ENCODE measurements at places on chromosomes 7 and 10. TPM values are rescaled to one million over a fixed set of nuclear protein-coding genes. Genes with fewer than 3 reads are reported as not detected.

DNA sequence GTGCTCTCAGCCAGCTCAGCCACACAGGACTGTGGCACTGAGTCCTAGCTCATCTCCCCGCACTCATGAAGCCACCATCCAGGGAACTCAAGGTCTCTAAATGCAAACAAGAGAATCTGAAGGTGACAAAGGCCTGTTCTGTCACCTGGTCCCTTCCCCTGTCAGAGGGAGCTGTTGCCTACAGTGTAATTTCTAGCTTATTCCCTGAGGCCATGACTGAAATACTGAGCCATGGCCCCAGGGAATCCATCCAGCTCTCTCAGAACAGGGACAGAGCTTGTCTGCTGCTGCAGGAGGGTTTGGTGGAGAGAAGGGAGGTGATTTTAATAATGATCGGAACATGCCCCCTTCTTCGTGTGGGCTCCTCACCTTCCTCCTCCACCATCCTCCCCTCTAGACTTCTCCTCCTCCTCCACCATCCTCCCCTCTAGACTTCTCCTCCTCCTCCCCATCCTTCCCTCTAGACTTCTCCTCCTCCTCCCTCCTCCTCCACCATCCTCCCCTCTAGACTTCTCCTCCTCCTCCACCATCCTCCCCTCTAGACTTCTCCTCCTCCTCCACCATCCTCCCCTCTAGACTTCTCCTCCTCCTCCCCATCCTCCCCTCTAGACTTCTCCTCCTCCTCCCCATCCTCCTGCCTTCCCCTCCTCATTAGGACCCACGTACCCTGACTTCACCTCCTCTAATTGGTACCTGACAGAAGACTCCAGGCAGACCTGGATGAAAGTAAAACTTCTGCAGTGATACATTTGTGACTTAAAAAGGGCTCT, 338.0 kb upstream of the MKI67 start:
- DNase-seq = peak; percentile 23

Gene LOXL4
- 2.6 TPM for total RNA-seq

DNA sequence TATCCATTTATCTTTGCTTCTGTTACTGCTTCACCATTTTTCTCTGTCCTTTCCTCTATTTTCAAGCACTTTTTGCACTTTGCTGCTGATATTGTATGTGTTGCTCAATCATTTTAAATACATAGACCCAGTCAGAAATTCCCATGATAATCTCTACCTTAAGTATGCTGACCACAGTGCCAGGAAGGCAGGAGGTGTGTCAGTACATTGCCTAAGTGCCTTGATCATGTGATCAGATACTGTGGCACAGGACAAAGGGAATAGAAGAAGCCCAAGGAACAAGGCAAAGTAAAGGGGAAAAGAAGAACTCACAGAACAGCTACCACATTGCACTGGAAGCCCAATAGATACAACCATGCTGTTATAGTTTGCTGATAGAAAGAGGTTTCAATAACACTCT, 53.7 kb upstream of the CD36 start:
- peak; percentile 29 for DNase-seq

GRCh38 chr7:12323415-12323814, 80.2 kb downstream of the VWDE start:
- DNase-seq = no peak

GRCh38 chr10:878895-879294, 52.6 kb downstream of the LARP4B start:
- no peak for DNase-seq

- DNase-seq = no peak
Measured at GRCh38 chr7:43879477-43879876, 10.2 kb upstream of the MRPS24 start.

DNA sequence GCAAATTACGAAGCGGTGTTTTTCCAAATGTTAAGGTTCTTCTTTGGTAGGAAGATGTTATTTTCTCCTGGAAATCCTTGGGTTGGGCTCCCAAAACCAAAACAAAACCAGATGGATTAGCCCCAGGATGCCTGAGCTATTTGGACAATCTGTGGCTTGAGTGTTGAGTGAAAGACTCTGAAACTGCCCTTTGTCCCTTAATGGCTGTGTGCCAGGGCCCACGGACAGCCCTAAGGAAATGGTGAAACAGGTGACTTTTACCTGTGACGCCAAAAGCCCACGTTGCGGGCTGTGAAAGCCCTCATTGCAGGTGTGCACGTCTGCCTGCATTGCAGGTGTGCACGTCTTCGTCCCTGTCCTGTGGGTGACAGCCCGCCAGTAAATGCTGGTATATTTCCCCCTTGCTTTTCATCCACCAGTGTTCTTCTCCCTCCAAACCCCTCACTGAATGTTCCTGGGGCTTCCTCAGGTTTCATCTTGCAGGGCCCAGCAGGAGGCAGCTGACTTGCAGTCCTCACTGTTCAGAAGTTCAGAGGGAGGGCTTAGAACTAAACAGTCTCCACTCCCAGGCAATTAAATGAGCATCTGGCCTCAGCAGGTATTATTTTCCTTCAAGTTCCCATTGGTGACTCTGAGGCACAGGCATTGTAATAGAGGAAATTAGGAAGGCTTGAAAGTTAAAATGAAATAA, 10.7 kb downstream of the PFKP start:
- DNase-seq = peak; percentile 56

Gene ITPRIP
- total RNA-seq = 1.7 TPM

Gene NXPH1
- total RNA-seq = not detected

- DNase-seq = no peak
Measured at GRCh38 chr10:48939790-48940325, at the start of gene LRRC18. TSS of gene LRRC18 (minus strand) at chr10:48939840. CDS start at chr10:48914155, 25,685 bp downstream.

Gene ARF5
- 102 TPM for total RNA-seq

Gene BTBD16
- not detected for total RNA-seq

Gene CPA4
- not detected for total RNA-seq

Gene SPAG6
- not detected for total RNA-seq

Gene GPC2
- 3.2 TPM for total RNA-seq

Gene FAM241B
- 25.2 TPM for total RNA-seq

Gene PKD2L1
- not detected for total RNA-seq

- peak; percentile 53 for DNase-seq
Measured at GRCh38 chr7:151114151-151115090, 28.1 kb downstream of the AGAP3 start.

DNA sequence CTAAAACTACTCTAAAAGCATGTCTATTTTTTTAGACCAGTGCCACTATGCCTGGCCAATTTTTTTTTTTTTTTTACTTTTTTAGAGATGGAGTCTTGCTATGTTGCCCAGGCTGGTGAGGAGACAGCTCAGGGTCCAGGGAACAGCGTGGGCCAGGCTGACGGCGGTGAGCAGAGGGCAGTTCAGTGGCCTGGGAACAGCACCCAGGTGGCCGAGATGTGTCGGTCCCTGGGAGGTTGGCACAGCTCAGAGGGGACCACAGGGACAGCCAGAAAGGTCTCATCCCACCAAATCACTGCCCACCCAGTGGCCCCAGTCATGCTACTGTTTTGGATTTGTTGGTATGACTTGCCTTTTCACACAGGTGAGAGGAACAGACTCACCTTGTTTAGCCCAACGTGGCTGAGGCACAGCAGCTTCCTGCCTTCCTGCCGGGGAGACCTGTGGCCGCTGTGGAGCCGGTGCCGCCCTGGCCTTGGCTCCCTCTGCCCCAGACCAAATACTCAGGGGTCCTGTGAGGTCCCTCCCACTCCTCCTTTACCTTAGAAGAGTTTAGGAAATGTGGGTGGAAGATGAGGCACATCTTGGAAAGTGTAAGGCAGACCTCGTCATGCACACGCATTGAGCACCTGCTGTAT, 109.6 kb downstream of the PTPRE start:
- DNase-seq = no peak

GRCh38 chr7:106844279-106844997, 20.6 kb upstream of the PIK3CG start:
- no peak for DNase-seq

DNA sequence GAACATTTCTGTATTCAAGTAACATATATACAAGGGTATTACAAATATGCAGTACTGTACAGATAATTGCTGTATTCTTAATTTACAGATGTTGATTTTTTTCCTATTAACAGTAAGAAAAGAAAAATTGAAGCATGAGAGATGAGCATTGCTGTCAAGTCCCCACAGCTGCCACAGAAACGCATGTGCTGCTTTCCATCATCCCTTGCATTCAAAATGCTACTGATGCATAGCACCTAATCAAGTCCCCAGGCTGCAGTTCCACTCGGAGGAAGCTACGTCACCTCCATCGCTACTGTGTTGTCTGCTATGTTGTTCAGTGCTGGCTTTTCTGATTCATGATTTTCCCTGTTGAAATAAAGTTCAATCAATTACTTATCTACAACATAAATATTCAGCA, 78.2 kb downstream of the EPC1 start:
- DNase-seq = no peak

DNA sequence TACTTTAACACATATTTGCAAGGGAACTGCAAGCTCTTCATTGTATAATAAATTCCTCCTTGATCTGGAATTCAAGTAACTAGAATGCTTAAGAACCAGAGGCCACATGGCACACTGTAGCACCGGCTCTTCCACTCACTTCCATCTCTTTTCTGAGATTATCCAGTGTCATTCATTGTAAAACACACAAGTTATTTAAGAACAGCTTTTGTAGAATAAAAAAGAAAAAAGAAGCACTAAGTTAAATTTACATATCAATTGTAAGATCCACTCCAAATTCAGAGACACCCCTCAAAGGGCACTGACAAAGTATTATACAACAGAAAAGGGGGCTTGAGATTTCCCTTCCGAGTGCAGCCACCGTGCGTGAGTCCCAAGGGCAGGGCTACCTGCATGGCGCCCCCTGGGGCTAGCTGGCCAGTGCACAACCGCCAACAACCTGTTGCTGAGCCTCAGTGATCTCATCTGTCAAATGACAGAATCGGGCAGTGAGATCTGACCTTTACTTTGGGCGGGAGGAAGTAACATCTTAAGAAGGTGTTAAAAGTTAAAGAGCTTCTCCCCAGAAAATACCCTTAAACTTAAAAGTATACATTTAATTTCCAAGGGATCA, 12.5 kb downstream of the GLI3 start:
- DNase-seq = no peak

GRCh38 chr10:119608316-119609155, 11.8 kb upstream of the TIAL1 start:
- peak; percentile 57 for DNase-seq

- DNase-seq = no peak
Measured at GRCh38 chr7:42730586-42730985, 181.3 kb downstream of the C7orf25 start.

- no peak for DNase-seq
Measured at GRCh38 chr7:105920766-105921165, 42.3 kb upstream of the CDHR3 start.

Data from Calu3 (cell line).